Non-pigmented ciliary epithelial cell (primary cell): ENCODE measurements at places on chromosomes 1 and 21.

- DNase-seq = no peak
Observed at GRCh38 chr1:241939798-241940197, 17.8 kb upstream of the BECN2 start.

GRCh38 chr21:23939369-23940065, 1667.8 kb downstream of the MRPL39 start:
- no peak for DNase-seq

DNA sequence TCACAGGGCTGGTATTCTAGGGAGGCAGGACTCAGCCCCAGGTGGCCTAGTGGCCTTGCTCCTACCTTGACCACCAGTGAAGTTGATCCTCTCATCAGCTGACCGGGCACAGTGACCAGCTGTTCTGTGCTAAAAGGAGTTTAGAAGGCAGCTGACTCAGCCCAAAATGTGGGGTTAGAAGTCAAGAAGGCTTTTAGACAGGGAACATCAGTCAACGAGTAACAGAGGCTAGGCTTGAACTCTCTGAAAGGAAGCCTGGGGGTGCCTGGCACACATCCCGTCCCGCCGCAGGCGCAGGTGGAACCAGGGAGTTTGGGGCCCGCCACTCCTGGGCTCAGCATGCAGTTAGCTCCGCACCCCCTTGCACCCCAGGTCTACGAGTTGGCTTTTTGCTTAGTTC, 114.9 kb upstream of the SLC45A1 start:
- no peak for DNase-seq

DNA sequence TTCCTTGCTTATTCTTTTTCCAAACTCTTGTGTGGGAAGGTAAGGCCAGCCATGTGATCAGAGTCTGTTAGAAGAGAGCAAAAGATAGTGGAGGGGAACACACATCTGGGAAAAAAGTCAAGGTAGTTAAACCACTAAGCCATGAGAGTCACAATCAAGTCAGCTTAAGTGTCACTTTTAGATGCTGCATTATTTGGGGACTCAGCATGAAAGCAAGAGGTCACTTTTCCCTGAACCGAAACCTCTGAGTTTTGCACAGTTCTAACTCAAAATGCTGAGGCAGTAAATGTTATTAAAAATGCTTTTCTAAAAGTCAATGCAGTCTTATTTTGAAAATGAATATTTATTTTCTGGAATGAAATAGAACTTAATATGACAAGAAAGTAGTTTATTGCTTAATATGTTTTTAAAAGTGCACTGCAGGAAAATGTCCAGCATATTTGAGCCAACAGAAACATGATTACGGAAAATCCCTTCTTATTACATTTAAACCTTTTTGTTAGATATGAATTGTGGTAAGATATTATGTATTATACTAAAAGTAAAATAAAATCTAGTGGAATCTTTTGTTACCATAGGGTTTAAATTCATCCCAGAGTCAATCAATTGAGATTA, 69.3 kb downstream of the RBM11 start:
- DNase-seq = no peak

DNA sequence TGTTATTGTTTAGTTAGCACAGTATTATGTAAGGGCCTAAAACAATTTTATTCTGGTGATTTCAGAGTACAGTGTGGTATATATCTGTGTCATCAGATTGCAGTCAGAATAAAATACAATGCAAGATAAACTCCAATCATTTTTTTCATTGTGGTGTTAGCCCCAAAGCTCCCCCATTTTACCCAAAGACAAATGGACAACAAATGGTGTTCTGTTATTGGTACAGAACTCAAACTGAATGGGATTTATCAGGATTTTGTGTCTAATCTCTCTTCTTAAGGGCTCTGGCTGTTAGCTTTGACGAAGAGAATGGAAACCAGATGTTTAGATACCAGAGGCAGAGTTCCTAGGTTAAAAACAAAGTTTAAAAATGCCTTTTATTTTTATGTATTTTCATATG, 163.1 kb upstream of the USP25 start:
- no peak for DNase-seq

DNA sequence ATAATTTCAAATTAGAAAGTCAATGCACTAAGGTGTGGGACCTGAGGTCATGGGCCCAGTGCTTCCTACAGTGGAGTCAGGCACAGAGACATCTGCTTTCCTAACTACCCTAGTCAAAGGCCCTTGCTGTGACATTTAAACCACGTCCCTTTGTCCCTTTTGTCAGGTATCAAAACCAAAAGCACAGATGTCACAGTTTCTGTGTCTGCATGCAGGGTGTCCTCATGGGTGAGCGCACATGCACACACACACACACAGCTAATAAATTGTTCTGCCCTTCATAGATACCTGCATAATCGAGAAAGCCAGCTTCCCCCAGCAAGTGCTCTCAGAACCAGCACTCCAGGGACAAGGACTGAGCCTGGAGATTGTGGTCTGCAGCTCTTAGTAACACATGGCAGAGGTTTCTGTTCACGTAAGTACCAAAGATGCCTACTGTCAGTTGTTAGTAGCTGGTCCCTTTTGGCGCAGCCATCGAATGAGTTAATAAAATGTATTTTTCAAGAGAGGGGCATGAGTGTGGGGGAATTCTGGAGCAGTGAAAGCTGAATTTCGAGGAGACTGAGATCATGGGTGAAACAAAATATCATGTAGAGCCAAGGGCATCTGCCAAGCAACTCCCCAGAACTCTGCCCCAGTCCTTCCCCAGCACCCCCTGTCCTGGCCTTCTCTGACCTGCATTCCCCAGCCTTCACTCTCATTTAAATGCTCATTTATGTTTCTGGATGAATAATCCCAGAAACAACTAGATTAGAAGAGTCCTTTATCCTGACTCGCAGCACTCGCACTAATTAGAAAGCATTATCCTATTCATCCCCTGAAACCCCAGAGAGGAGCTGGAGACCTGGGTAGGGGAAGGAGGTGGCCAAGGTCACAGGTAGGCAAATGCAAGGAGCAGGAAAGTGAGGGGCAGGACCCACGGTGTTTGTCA, 25.5 kb downstream of the TNR start:
- DNase-seq = no peak

- no peak for DNase-seq
Observed at GRCh38 chr1:217261636-217262035, 369.3 kb downstream of the GPATCH2 start.

DNA sequence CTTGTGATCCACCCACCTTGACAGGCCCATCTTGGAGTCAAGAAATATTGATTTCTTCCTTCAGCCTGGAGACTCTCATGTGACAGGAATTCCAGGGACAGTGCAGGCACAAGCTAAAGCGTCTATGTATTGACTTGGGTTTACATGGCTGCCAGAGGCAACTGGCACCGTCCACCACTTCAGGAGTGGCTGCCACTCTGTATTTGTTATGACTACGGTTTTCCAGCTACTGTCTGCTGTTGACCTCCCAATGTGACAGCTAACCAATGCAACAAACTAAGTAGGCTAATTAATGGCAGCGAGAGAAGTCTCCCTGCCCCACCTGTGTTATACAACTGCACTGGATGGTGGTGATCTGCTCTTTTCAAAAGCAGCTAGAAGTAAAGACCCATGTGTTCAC, 56.9 kb downstream of the CD58 start:
- DNase-seq = no peak

- no peak for DNase-seq
Observed at GRCh38 chr1:200380589-200381021, 29.2 kb downstream of the ZNF281 start.

- no peak for DNase-seq
Observed at GRCh38 chr21:45590726-45591618, 48.7 kb upstream of the SLC19A1 start.

DNA sequence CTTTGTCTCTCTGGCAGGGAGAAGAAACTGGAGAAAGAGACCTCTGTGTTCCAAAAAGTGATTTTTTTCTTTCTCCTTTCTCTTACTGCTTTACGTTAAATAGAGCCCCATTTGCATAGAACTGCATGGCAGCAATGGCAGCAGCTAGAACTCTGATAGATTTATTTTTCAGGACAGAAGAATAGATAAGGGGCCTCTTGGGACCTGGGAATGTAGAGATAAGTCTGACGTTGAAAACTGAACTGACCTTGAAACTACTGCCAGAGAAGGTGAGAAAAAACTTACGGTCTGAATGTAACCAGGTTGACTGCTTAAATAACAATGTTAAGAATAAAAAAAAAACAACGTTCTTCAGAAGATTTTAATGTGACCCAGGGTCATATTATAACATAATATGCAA, 25.4 kb upstream of the B3GALT5 start:
- DNase-seq = no peak

DNA sequence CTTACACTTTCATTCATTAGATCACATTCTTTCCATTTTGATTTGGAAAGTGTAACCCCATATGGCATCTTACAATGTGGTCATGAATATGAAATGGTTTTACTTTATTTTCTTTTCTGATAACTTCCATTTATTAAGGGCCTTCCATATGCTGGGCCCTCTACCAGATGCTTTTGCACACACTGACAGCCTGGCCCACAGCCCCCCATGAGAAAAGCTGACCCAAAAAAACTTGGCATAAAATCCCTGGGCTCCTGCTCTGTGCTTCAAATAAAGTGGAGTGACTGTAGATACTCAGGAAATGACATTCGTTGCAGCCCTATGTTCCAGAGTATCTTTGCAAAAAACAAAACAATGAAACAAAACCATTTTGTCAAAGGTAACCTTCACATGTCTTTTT, 48.8 kb downstream of the PRDX6 start:
- DNase-seq = no peak

GRCh38 chr1:240999826-241000225, 357.2 kb downstream of the RGS7 start:
- no peak for DNase-seq

GRCh38 chr1:64561993-64562392, 92.1 kb downstream of the CACHD1 start:
- DNase-seq = no peak

DNA sequence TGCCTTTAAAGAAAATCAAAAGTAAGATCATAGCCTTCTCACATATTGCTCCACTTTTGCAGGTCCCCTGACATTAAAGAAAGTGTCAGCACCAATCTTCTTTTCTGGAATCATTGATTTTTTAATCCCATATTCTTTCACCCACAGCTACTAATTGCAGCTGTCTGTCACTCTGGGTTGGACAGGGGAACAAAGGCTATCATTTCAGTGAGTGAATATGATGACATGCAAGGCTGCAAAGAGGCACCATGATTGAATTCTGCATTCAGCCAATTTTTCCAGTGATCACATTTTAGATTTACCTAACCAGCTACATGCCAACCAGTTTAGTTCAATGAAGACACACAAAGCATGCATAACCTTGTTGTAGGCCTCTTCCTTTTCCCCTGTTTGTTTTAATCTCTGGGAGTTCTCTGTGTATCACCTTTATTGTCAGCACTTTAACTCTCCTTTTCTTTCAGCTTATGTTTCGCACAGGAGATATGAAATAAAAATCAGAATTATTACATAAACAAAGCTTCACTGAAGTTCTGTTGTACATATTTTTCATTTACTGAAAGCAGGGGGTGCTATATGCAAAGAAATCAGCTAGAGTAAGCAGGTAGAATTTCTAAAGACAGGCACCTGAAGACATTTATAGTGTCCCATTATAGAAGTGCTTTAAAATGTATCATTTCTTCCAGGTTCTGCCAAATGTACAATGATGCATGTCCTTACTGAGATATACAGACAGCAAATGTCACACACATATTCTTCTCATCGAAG, 584.8 kb downstream of the PLA2G4A start:
- DNase-seq = no peak

- DNase-seq = no peak
Observed at GRCh38 chr1:208747979-208748378, 503.8 kb upstream of the PLXNA2 start.

DNA sequence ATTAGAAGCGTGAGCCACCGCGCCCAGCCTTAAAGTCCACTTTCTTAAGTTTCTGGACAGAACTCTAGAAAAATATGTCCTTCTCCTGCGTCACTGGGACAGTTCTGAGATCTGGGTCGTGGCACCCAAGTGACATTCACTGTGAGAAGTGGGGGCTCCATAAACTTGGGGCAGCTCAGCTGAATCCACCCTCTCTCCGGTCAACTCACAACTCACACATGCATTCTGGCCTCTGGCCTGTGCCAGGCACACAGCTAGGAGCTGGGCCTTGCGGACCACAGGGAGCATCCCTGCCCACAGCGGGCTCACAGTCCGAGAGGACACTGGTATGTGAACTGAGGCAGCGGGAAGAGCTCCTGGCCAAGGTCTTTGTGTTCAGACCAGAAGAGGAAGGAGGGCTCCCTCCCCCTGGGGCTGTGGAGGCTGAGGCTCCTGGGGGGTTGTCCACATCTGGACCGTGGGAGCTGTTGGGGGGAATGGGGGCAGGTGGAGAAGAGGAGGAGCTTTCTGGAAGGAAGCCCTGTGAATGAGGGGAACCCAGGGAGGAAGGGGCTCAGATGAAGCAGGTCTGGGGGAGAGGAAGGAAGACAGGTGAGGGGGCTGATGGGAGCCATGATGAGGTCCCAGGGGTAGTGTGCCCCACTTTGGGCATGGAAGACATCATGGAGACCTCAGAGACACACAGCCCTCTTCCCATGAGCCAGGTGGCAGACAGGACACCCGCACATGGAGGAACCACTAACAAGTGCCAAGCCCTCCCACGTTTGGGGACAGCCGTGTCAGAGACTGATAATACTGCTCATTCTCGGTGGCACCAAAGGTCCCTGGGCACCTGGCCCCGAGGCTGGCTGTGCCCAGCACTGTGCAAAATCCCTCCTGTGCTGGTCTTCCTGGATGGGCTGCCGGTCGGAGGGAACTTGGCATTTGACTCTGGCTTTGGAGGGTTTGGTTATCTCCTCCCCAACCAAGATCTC, 191.0 kb upstream of the VAMP3 start:
- DNase-seq = no peak

GRCh38 chr1:48670234-48671020, 106.3 kb downstream of the BEND5 start:
- DNase-seq = no peak

GRCh38 chr1:115166531-115167091, 77.3 kb upstream of the TSPAN2 start:
- no peak for DNase-seq

DNA sequence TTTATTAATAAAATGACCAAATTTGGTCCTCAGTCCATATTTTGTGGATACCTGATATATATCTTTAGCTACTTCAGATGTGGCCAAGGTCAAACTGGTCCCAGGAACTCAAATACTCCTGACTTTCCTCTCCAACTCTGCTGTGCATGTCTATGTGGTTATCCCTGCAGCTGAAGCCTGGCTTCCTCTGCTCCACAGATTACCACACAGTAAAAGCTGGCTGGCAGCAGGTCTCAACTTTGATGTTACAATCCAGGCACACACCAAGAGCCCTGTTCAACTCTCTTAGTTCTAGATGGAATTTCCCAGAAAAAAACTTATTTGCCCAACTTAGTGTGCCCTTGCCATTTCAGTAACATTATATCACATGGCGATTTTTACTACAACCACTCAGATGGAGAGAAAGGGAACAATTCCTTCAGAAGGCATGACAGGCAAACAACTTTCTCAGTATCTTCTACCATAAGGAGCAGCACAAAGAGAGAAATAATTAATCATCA, 479.5 kb downstream of the PLPP3 start:
- no peak for DNase-seq
